ENCODE measurements at places on chromosomes 5 and 9.

DNA sequence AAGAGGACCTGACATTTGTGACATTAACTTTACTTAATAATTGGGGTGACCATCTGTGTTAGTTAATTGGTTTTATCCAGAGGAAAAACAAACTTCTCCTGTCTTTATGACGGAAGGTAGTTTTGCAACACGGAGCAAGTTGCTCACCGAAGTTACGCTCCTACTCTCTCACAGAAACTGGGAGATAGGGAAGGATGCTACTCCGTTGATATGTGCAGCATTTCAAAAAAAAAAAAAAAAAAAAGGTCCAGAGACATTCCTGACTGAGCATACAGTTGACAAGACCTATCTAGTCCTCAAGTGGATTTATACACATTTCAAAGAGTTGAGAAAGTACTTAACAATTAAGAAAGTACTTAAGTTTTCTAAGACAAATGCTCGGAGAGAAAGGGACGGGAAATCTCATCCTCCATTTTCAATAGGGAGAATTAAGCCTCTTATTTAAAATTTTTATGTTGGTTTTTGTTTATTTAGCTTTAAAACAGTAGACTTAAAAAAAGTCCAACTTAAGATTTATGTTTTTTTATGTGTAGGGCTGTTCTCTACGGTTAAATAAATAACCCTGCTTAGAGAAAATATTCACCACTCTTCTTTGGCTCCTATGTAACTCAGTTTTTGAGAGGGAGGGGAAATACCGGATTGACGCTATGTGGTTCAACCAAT is 455 bp upstream of the FER start:
- no peak for DNase-seq

- no peak for DNase-seq
Observed at GRCh38 chr9:28967226-28967625, 1393.9 kb upstream of the C9orf72 start.

DNA sequence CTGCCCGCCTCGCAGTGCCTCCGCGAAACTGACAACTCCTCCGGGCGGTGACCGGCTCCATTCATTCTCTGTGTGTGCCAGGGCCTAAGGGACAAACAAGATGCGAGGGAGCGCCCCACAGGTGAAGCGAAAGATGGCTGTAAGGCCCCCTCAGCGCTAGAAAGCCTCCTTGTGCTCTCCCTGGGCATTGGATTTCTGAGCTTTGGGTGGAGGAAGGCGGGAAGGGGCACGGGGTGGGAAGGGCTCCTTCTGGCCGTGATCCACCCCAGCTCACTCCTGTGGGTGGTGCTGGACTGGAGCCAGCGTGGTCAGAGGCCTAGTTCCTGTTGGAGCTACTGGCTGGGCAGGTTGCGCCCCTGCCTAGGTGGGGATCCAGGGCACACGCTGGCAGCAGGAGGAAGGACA is 943 bp downstream of the GALNT12 start:
- no peak for DNase-seq

DNA sequence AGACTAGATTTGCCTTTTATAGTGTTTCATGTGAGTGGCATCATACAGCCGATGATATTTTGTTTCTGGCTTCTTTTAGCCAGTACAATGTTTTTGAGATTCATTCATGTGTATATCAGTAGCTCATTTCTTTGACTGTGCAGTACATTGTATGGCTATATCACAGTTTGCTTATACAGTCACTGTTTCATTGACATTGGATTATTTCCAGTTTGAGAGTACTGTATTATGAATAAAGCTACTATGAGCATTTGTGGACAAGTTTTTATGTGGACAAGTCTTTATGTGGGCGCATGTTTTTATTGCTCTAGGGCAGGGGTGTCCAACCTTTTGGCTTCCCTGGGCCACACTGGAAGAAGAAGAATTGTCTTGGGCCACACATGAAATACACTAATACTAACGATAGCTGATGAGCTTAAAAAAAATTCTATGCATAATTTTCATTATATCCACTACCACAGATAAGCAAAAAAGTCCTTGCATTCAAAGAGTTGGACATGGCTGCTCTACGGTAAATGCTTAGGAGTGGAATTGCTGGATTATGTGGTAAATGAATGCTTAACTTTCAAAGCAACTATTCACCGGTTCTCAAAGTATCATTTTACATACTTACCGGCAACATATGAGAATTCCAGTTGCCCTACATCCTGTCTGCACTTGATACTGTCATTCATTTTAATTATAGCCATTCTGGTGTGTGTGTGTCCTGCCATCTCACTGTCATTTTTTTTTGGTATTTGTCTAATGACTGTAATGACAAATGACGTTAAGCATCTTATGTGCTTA is 177.8 kb downstream of the RGS3 start:
- DNase-seq = no peak

DNA sequence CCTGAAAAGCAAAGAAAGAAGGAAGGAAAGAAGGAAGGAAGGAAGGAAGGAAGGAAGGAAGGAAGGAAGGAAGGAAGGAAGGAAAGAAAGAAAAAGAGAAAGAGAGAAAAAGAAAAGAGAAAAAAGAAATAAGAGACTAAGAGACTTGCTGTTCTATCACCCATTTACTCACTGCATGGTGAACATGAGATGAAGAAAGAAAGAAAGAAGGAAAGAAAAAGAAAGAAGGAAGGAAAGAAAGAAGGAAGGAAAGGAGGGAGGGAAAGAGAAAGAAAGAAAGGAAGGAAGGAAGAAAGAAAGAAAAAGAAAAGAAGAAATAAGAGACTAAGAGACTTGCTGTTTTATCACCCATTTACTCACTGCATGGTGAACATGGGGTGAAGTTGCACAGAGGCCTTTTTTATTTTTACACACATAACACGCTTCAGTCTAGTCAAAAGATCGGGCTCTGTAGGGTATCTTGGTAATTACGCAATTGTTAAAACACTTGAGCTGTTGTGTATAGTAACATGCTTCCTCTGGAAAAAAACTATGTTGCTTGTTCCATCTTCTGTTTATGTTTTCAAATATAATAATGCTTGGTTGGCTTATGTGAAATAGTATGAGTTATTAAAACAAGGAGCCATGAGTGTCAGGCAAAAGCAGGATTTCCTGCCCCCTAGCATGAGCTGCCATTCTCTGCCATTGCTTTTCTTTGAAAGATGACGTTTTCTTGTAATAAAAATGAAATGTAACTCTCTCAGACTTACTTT is 119.3 kb upstream of the ZNF608 start:
- DNase-seq = no peak
